T-cell (primary cell): ENCODE measurements at places on chromosomes 6 and 20.

DNA sequence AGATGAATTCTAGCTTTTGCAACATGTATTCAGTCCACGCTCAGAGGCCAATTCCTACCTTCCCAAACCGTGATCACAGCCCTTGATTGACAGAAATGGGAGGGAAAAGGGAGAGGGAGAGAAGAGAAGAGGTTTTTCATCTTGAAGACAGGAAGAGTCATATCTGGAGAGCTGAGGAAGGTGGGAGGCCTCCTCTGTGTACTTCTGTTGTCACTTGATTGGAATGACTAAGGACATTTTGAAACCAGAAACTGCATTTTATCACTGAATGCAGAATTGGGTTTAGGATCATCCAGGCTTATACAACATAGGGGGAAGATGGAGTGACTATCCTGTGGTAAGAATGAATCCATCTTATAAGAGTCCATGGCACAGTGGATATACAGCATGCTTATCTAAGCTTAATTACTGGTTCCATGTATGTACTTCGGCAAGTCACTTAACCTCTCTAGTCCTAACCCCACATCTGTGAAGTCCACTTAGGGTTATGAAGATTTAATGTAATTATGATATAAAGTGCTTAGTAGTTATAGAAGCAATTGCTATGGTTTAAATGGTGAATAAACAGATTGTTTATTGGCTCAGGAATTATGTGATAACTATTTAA lies 144.0 kb downstream of the BCKDHB start:
- no peak for DNase-seq

- DNase-seq = no peak
Observed at GRCh38 chr20:37789408-37789807, 95.6 kb downstream of the CTNNBL1 start.

- no peak for DNase-seq
Observed at GRCh38 chr6:13985663-13986325, 61.0 kb downstream of the RNF182 start.

DNA sequence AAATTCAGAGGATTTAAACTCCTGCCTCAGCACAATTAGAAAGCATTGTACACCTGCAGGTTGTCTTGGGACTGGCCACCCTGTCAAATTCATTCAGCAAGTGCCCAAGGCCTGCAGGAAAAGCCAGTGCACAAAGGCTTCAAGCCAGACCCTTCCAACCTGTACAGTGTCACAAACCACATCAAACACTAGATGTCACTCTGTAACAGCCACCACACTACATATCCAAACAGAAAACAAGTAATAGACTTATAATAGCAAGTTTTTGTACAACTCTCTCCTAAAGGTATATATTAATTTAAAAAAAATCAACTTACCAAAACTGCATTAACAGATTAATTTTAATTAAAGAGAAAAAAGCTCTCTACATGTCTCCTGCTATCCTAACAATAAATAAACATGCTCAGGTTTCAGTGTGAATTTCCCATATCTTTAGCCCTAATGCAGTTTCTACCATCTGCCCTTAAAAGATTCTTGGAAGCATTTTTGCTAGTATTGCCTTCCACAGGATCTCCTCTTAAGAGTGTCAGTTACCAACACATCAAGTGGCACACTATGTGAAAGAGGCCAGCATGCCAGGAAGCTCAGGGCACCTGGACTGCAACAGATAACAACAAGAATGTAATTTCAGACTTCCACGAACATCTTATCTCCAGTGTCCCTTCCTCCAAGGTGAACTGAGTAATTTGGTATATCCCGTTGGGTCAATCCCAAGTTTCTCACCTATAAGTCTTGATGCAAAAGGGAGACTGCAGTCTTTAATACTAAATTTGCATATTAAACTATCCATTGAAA lies 47.5 kb downstream of the RALGAPA2 start:
- no peak for DNase-seq

DNA sequence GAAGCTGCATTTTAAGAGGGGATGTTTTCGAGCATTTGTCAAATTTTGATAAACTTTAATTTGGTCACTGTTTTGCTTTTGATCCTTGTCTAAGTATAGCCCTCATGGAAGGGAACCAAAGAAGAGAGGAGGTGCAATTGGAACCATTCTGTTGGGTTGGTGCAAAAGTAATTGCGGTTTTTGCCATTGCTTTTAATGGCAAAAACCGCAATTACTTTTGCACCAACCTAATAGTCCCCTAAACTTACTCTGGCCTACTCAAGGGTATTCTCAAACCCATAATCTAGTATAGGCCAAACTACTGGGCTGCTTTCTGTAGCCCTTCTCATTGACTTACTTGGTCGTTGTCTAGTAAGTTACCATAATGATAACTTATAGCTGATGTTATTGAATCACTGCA lies 634.7 kb downstream of the MAFB start:
- no peak for DNase-seq

DNA sequence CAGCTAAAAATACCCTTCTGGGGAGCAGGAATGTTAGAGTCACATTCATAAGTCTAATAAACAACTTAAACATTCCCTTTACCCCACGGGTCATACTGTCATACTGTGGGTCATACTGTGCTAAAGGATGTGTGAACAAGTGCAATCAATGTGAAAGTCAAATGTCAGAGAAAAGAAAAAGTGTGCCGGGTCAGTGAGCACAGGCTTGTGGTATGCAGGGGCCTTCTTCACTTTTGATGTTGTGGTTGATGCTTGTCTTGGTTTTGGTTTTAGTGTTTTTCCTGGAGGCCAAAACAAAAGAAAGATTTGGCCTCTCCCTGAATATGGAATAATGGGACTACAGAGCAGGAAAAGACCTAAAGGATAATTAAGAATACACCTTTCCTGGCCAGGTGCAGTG lies 267.9 kb upstream of the PLN start:
- DNase-seq = no peak
